Activated B cell treated with CpG ODN at 0.5 μM for 24 hours (primary cell): ENCODE measurements at places on chromosomes 3 and 15. TPM values are rescaled to one million over a fixed set of nuclear protein-coding genes. Genes with fewer than 3 reads are reported as not detected.

- no peaks in the 10 kb centered on the region for H3K4me1 ChIP-seq
- no peaks in the 10 kb centered on the region for H3K36me3 ChIP-seq
- no peak overlapping the region for H3K4me3 ChIP-seq
- peaks cover 12% of the 10 kb centered on the region for H3K27me3 ChIP-seq
Observed at GRCh38 chr15:69523010-69524001, 70.7 kb downstream of the RPLP1 start.

- peaks cover 21% of the 10 kb centered on the region for H3K27me3 ChIP-seq
- H3K4me1 ChIP-seq: no peaks in the 10 kb centered on the region
- H3K36me3 ChIP-seq: no peaks in the 10 kb centered on the region
- no peak for DNase-seq
- H3K4me3 ChIP-seq: no peak overlapping the region
Observed at GRCh38 chr15:31606931-31607497, 280.4 kb downstream of the KLF13 start.

GRCh38 chr15:49589030-49589429, 31.6 kb downstream of the FAM227B start:
- no peak overlapping the region for H3K4me3 ChIP-seq
- H3K27ac ChIP-seq: no peak overlapping the region
- H3K4me1 ChIP-seq: no peaks in the 10 kb centered on the region
- no peaks in the 10 kb centered on the region for H3K27me3 ChIP-seq

- DNase-seq: no peak
- H3K4me1 ChIP-seq: peaks cover 3% of the 10 kb centered on the region
- no peak overlapping the region for H3K27ac ChIP-seq
- no peaks in the 10 kb centered on the region for H3K36me3 ChIP-seq
- peaks cover 17% of the 10 kb centered on the region for H3K27me3 ChIP-seq
Observed at GRCh38 chr15:29140475-29141307, 128.9 kb downstream of the NSMCE3 start.

DNA sequence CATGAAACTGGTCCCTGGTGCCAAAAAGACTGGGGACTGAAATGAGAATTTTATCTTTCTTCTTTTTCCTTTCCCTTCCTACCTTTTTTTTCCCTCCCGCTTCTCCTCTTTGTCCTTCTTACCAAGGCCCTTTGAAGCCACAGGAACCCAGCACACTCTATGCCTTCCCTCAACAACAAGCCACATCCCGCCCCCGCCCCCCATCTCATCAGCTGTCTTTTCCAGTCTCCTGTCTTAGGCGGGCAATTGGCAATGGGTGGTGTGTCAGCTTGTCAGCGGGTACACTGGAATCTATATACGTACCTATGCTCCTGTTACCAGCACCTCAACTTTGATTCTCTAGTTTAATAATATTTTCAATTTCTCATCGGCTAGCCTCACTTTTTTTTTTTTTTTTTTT, 56.3 kb upstream of the CHD2 start:
- DNase-seq: no peak
- H3K4me3 ChIP-seq: no peak overlapping the region
- H3K27me3 ChIP-seq: no peaks in the 10 kb centered on the region
- peak overlapping the region; percentile 30 for H3K27ac ChIP-seq
- H3K36me3 ChIP-seq: no peaks in the 10 kb centered on the region

Gene ANKRD63
- 0.32 TPM in 1 of 2 replicates, not detected in the other for total RNA-seq

Gene CLDN1
- total RNA-seq: not detected in 2 replicates

Gene DAPK2
- 4.2 and 4.3 TPM in 2 replicates for total RNA-seq

Gene FAM81A
- total RNA-seq: 4.8 and 6.2 TPM in 2 replicates

Gene POPDC2
- total RNA-seq: 5.5 and 6.7 TPM in 2 replicates

Gene RHCG
- total RNA-seq: not detected in 2 replicates
